ENCODE measurements at places on chromosomes 16 and 17. TPM values are rescaled to one million over a fixed set of nuclear protein-coding genes. Genes with fewer than 3 reads are reported as not detected.

VTN gene
- not detected for total RNA-seq

- H3K36me3 ChIP-seq = no peaks in the 10 kb centered on the region
- peaks cover 36% of the 10 kb centered on the region for H3K27me3 ChIP-seq
- H3K4me3 ChIP-seq = no peak overlapping the region
- no peak overlapping the region for H3K27ac ChIP-seq
- peak; percentile 63 for DNase-seq
These were observed 5.7 kb upstream of the SNAI3 start for GRCh38 chr16:88691924-88692560.

DNA sequence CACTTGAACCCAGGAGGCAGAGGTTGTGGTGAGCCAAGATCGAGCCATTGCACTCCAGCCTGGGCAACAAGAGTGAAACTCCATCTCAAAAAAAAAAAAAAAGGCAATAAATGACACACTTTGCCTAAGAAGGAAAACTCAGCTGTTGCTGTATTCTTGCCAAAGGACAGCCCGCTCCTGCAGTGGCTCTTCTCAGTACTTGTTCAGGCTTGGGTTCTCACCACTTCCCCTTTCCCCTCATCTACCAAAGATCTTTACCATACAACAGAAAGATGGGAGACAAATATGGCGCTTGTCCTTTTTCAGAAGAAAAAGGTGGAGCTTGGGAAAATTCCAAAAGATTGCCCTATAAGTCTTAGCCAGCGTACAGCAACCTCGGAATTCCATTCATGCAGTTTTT is 58.5 kb downstream of the MYH13 start:
- no peak overlapping the region for H3K4me3 ChIP-seq
- H3K27ac ChIP-seq = no peak overlapping the region
- H3K27me3 ChIP-seq = no peaks in the 10 kb centered on the region
- DNase-seq = no peak
- H3K36me3 ChIP-seq = no peaks in the 10 kb centered on the region

CRISPLD2 gene
- 326 TPM for total RNA-seq

DNA sequence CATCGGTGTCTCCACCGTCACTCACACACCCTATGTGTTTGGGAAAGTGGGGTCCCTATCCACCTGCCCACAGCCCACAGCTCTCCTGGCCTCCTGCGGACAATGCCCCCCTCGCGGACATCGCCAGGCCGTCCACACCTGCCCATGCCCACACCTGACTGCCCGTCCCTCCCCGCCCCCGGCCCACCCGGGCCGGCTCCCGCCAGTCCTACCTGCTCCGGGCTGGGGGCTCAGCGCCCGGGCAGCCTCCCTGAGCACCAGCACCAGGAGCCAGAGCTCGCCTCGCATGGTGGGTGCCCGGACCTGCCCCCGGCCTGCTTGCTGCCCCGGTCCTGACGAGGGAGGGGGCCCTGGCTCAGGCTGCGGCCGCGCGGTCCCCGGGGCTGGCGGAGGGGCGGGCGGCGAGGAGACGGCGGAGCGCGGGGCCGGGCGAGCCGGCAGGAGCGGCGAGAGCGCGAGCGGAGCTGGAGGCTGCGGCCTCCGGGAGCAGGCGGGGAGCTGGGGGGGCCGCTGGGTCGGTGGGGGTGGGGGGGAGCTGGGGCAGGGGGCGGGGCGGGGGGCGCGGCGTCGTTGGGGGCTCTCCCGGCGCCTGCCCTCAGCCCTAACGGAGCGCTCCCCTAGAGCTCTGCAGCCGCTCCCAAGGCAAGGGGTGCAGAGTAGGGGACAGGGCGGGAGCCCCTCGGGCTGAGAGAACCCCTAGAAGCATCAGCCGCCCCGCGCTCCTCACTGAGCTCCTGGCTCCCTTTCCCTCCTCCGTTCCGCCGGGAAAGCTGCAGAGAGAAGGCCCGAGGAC is at the start of gene PLXDC1:
Gene PLXDC1 (minus strand): TSS at position 488 of the 793 bp plus-strand sequence. CDS start 200 bp downstream, at position 288.
- peaks cover 28% of the 10 kb centered on the region for H3K4me1 ChIP-seq
- peak within 1 kb of the TSS; percentile 89 for H3K27ac ChIP-seq
- H3K36me3 ChIP-seq = no peaks in the 10 kb centered on the region
- H3K27me3 ChIP-seq = peaks cover 28% of the 10 kb centered on the region

NR1D1 gene
- total RNA-seq = 7.2 TPM
